Aortic smooth muscle cell (primary cell): ENCODE measurements at places on chromosomes 3 and 15. TPM values are rescaled to one million over a fixed set of nuclear protein-coding genes. Genes with fewer than 3 reads are reported as not detected.

GABRB3 gene
- 0.81 and 1.1 TPM in 2 replicates for total RNA-seq

ST6GAL1 gene
- 12.2 and 23.8 TPM in 2 replicates for total RNA-seq

SLC6A11 gene
- total RNA-seq: not detected in 2 replicates

CCDC71 gene
- total RNA-seq: 16.3 and 17.0 TPM in 2 replicates

ZMYND10 gene
- 1.9 and 2.8 TPM in 2 replicates for total RNA-seq

TM4SF4 gene
- 1.2 TPM in 1 of 2 replicates, not detected in the other for total RNA-seq

GOLGA8J gene
- total RNA-seq: 0.06 and 0.13 TPM in 2 replicates

LDHAL6B gene
- total RNA-seq: not detected in 2 replicates
